ENCODE measurements at places on chromosomes 12 and 14. TPM values are rescaled to one million over a fixed set of nuclear protein-coding genes. Genes with fewer than 3 reads are reported as not detected.

RFX4 gene
- 0.03 TPM for polyA plus RNA-seq

GYS2 gene
- not detected for polyA plus RNA-seq

SLC7A7 gene
- polyA plus RNA-seq: 697 TPM

KRT82 gene
- not detected for polyA plus RNA-seq

Measured in small intestine (tissue), 16 donors.